ENCODE measurements at places on chromosomes 12 and 14.

DNA sequence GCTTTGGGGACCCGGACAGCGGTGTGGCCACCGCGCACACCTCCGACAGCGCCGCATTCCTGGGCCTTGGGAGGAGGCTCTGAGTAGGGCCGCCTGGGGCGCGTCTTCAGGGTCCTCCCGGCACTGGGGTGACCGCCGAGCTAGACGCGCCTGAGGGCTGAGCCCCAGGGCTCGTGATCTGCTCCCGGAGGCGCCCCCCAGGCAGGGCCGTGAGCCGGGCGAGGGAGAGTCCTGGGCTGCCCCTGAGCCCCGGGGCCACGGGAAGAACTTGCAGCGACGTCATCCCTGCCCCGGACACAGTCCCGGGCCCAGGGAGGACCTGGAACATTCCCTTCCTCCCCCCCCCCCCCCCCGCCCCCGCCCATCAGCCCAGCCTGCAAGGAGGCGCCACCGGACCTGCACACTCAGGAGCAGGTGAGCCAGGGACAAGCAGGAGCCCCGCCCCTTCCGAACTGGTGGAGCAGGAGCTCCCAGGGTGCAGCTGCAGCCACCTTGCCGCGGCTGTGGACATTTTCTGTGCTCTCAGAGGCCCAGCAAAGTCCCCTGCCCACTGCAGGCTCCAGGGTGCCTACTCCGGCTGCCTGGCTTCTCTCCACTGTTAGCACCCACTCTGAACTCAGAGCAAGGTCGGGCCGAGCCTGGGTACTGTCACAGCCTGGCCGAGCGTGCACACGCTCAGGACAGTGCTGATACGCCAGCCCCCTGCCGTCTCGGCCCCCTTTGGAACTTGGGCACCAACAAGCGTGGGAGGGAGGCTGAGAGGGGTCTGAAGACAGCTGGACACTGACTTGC, 50.7 kb downstream of the A2M start:
- DNase-seq: peak; percentile 33

DNA sequence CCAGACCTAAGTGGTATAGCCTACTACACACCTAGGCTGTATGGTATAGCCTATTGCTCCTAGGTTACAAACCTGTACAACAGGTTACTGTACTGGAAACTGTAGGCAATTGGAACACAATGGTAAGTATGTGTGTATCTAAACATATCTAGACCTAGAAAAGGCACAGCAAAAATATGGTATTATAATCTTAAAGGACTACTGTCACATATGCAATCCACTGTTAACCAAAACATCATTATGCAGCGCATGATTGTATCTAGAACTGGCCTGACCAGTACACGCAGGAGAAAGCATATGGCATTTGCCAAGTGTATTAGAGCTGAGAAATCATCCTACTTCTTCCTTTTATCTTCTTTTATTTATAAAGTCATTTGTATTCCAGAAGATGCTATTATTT, 75.5 kb downstream of the SLC8A3 start:
- DNase-seq: no peak

GRCh38 chr12:76450690-76451089, 102.5 kb upstream of the BBS10 start:
- peak; percentile 88 for DNase-seq

DNA sequence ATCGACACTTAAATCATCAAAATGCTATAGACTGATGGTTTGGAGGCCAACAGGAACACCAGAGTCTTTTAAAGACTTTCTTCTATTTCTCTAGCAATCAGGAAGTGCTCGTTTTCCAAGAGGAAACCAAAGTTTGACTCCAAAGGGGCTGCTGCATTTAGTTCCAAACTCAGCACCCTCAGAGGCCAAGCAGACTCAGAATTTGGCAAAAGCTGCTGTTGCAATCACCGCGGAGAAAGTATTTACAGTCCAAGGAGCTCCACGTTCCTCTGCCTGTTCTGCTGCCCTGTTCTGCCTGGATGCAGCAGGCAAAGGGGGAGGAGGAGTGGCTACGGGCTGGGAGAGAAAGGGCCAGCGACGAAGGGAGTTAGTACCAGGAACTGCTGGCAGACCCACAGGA, 325.1 kb downstream of the BCL11B start:
- DNase-seq: no peak

DNA sequence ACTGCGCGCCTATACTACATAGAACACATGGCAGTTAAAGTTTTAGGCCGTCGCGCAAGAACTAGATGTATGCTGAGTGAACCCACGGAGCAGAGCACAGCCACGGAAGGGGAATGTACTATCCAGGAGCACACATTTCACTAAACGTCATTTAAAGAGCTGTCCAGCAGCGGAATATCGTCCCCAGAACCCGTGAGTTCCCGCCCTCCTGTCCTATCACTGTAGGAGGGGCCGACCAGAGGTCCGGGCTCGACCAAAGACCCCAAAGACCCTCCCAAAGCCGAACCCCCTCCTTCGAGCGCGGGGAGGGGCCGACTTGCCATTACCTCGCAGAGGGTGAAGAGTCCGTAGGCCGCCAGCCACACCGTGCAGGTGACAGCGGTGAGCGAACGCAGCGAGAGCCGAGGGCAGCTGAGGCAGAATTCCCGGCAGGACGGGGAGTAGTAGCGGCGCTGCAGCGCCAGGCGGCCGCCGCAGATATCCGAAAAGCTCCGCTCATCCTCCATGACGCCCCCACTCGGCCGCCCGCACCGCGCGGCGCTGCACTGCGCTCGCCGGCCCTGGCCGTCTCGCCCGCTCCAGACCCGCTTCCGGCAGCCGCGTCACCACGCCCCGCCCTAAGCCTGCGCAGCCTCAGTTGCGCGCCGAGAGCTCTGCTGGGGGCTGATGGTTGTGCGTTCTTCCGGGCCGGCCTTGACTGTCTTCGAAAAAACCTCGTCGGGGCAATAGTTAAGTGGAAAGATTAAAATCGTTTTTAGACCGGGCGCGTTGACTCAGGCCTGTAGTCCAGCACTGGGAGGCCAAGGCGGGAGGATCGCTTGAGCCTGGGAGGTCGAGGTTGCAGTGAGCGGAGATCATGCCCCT, at the start of gene PIGH:
Gene PIGH, minus strand, starts transcription at position 571 of the 864 bp plus-strand sequence. Its CDS starts 65 bp downstream, at position 506.
- peak; percentile 95 for DNase-seq

- peak; percentile 11 for DNase-seq
Observed at GRCh38 chr12:124469193-124469888, 98.1 kb downstream of the NCOR2 start.

GRCh38 chr12:129208566-129208965, 355.3 kb downstream of the GLT1D1 start:
- DNase-seq: no peak

DNA sequence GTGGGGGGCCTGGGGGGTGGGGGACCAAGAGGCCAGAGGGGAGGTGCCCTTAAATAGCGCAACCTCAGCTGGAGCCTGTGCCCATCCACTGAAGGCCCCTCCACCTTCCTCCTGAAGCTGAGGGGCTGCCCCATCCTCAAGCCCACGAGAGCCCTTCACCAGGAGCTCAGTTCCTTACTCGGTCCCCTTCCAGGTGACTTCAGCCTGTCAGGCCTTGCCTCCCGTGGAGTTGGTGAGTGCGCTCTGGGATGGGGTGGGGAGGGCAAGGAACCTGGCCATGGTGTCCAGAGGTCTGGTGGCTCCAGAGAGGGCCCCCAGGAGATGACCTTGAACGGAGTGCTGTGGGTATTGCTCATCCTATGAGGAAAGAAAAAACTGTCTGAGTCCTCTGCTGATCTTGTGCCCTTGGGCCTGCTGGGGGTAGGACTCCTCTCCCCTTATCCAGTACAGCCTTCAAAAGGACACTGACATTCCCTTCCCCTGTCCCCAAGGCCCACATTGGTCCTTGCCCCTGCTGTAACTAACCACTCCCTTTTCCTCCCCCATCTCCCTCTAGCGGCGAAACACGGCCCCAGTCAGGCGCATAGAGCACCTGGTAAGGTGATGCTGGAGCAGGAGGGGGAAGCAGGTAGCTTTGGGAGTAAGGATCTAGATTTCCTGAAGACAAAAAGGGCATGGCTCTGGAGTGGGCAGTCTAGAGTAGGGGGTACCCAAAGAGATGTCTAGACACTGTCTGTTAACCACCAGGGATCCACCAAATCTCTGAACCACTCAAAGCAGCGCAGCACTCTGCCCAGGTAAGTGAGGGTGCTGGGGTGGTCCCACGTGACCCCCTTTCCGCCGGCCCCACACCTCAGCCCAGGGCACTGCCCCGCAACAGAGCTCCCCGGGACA, 3.6 kb downstream of the TNS2 start:
- DNase-seq: peak; percentile 50

- peak; percentile 71 for DNase-seq
Observed at GRCh38 chr12:14952299-14952921, 9.0 kb downstream of the ARHGDIB start.

GRCh38 chr12:53052419-53053217, 2.8 kb downstream of the TNS2 start:
- DNase-seq: no peak

DNA sequence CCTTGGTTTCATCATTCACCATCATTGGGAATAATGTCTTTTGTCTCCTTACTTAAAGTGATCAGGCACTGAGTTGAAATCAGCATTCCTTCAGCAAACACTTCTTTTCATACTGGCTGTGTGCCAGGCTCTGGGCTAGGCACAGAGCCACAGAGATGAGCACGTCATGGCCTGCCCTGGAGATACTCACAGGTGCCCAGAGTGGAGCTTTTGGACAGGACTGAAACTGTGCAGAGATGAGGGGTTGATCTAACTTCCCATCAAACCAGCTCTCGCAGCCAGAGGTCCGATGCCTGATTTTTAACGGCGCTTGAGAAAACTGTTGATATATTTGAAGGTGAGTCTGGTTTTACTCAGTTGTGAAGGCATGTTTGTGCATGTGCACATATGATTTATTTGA, 43.1 kb downstream of the CACNA1C start:
- no peak for DNase-seq

DNA sequence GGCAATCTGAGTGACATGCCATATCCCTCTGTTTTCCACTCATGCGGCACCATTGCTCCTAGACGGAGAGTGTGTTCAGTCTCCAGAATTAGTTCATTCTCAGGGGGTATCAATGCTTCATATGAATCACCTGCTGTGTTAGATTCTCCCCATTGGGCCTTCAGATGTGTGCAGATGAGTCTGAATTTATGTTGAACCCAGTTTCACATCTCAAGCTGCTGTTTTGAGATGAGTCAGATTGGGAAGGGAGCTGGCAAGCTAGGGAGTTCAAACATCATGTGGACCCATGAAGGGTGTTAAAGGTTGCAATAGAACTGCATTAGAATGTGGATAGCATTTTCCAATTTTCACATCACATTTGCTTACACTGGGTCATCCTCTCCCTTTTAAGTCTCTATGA, 46.9 kb upstream of the KCNA1 start:
- DNase-seq: no peak

- DNase-seq: peak; percentile 84
Observed at GRCh38 chr12:53006810-53007309, 604 bp downstream of the EIF4B start.

DNA sequence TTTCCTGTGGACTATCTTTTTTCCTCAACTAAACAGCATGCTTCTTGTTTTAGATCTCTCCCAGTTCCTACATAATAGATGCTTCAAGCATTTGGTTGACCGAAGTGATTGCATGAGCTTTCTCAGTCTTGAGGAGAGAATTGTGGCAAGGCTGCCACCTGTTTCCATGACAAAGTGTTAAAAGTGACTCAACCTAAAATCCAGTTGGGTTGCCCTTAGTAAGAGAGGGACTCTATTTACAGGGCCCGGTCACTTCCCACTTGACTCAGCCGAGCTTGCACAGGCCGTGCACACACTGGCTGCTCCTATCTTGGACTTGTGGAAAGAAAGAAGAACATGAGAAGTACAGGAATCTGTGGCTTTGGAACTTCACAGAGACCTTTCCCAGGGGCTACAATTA, 2.1 kb upstream of the B4GALNT3 start:
- no peak for DNase-seq

Measured in suppressor macrophage treated with lipopolysaccharide for 4 hours (primary cell).